ENCODE measurements at places on chromosomes 11 and 22.

DNA sequence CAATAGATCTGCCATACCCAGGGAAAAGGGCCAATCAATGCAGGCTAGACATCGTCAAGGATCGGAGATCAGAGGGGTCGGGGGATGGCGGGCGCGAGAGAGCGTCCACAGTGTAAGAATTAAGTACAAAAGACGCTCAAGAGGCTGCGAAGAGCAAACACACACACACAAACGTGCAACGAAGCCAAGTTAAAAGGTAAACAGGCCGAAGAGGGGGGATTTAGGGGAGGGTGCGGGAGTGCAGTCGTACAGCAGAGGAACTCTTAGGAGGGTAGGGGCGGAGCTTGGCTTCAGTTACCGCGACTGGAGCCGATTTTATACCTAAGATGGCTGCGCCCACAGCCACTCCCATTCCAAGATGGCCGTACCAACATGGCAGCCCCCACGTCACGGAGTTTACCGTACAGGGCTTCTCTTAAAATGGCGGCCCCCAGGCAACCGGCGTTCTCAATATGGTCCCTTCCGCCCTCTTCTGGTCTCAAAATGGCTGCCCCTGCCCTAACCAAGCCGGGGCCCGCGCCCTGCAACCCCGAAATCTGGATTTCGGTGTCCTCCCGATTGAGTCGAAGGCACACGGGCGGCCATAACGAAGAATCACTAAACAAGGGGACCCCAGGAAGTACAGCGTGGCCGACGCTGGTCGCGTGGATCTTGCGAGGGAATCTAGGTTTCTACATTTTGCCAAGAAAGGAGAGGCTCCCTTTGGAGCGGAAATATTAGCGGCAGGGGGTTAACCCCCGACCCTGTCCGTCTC is 1.9 kb downstream of the GNG3 start:
- DNase-seq, result peak; percentile 84

DNA sequence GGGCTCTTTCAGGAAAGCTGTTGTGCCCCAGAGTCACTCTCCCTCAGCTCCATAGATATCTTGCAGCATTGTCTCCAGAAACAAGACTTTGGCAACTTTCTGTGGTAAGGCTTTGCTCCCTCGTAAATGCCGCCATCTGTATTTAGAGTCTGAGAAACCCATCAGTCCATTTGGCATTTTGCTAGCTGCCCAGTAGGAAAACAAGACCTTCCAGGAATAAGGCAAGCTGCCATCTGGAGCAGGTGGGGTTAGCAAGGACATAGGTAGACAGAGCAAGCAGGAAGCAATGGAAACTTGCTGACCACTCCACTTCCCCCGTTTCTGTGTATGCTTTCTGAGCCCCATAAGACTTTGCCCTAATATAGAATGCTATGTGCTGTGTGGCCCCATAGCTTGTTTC is 131.9 kb downstream of the SPATA19 start:
- no peak for DNase-seq

DNA sequence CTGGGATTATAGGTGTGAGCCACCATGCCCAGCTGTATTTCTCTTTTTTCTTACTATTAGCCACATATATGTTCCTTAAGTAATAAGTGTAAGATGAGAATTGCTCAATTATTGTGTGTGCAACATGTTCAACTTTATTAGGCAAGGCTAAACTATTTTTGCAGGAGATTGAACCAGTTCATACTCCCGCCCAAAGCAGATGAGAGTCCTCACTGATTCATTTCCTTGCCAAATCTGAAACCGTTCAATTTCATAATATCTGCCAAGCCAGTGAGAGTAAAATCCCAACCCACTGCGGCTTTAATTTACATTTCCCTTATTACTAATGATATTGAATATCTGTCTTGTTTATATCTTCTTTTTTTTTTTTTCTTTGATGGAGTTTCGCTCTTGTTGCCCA is 48.4 kb downstream of the KCNJ4 start:
- DNase-seq, result no peak

DNA sequence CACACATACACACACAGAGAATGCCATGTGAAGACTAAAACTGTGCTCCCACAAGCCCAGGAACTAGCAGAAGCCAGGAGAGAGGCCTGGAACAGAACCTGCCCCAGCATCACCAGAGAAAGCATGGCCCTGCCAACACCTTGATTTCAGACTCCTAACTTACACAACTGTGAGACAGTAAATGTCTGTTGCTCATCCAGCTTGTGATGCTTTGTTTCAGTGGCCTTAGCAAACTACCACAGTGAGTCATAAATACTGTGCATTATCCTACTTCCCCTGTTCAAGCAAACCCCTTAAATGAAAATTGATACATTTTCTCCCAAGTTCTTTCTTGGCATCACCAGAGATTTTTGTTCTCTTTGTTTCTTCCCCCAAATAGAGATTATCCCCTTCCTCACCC is 1539.4 kb upstream of the TENM4 start:
- DNase-seq, result no peak

DNA sequence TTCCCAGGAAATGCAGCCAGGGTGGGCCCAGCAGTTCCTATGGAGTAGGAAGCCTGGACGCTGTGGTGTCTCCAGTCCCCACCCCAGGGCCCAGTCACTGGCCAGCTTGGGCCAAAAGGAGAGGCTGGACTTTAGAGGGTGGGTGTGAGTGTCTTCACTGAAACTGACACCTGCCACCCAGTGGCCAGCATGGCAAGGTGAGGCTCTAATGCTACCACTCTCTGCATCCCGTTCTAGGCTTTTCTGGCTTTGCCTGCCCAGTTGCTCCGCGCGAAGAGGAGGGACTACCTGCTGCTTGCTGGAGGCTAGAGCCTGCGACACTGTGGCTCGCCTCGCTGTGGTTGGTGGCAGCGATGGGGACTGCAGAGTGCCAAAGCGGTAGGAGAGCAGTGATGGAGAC is 35.4 kb downstream of the C22orf42 start:
- no peak for DNase-seq

- DNase-seq, result no peak
These were observed 1.1 kb upstream of the NECTIN1 start for GRCh38 chr11:119729951-119730613.

GRCh38 chr11:70020336-70021214 is 57.5 kb upstream of the ANO1 start:
- no peak for DNase-seq

GRCh38 chr11:3105791-3106735 is 48.8 kb upstream of the CARS1 start:
- no peak for DNase-seq

DNA sequence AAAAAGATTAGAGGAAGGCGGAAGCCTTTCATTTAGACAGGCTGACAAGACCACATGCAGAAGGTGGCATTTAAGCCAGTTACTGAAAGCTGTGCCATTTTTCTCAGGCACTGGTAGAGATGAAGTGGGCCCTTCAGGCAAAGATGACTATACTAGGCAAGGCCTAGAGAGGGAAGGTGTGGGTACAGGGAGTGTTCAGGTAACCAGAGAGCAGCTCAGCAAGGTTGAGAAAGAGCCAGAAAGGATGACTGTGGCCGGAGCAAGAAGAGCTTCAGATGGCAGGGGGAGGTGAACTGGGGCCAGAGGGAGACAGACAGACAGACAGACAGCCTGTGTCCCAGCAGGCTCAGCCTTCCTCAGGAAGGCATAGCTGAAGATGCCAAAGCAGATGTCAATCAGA is 88.1 kb upstream of the NARS2 start:
- DNase-seq, result no peak

DNA sequence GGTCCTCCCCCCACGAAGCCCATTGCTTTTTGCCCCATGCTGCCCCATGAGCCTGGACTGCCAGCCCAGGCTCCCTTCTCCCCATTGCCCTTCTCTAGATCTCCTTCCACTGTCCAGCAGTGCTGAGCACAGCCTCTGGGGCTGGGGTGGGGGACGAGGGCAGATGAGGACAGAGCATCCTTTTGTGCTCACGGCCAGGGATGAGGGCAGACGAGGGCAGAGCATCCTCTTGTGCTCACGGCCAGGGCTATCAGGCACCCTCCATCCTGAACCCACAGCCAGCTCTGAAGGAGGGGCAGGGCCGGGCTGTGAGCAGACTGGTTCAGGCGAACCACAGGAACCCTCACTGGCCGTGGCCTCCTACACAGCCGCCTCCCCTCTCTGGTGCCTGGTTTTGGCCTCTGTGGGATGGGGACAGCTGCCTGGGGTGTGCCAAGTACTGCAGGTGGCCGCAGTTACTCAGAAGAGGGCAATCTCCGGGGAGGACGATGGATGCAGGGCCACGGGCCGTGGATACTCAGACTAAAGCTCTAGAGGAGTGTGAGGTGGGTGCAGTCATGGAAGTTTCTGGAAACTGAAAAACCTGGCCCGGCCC is 1258.8 kb downstream of the BRD1 start:
- no peak for DNase-seq

- no peak for DNase-seq
These were observed 2.4 kb downstream of the ZC3H12C start for GRCh38 chr11:110095554-110095953.

GRCh38 chr22:36725366-36726006 is 21.9 kb upstream of the CACNG2 start:
- DNase-seq, result no peak

GRCh38 chr22:25697181-25697664 is 44.8 kb upstream of the MYO18B start:
- no peak for DNase-seq

GRCh38 chr22:25404556-25404927 is 159.9 kb upstream of the GRK3 start:
- DNase-seq, result no peak

DNA sequence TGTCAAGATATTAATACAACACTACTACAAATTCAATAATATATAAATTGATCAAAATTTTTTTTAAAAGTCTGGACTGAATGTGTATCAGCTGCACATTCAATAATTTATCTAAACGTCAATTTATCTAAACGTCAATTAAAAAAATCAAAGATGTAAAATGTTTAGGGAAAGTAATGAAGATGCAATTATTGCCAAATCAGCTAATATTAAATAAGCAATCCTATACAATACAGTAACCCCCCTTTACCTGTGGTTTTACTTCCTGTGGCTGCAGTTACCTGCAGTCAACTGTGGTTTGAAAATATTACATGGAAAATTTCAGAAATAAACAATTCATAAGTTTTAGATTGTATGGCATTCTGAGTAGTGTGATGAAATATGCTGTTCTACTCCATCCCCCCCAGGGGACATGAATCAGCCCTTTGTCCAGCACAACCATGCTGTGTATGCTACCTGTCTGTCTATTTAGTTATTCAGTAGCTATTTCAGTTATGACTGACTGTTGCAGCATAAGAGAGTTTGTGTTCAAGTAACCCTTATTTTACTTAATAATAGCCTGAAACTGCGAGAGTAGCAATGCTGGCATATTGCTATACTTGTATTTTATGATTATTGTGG is 72.2 kb downstream of the CWF19L2 start:
- DNase-seq, result no peak

GRCh38 chr11:73983741-73984538 is 1.3 kb upstream of the UCP2 start:
- DNase-seq, result no peak

- DNase-seq, result no peak
These were observed 37.0 kb downstream of the KREMEN1 start for GRCh38 chr22:29109822-29110221.

GRCh38 chr22:48712558-48713271 is 1115.0 kb downstream of the BRD1 start:
- DNase-seq, result no peak

DNA sequence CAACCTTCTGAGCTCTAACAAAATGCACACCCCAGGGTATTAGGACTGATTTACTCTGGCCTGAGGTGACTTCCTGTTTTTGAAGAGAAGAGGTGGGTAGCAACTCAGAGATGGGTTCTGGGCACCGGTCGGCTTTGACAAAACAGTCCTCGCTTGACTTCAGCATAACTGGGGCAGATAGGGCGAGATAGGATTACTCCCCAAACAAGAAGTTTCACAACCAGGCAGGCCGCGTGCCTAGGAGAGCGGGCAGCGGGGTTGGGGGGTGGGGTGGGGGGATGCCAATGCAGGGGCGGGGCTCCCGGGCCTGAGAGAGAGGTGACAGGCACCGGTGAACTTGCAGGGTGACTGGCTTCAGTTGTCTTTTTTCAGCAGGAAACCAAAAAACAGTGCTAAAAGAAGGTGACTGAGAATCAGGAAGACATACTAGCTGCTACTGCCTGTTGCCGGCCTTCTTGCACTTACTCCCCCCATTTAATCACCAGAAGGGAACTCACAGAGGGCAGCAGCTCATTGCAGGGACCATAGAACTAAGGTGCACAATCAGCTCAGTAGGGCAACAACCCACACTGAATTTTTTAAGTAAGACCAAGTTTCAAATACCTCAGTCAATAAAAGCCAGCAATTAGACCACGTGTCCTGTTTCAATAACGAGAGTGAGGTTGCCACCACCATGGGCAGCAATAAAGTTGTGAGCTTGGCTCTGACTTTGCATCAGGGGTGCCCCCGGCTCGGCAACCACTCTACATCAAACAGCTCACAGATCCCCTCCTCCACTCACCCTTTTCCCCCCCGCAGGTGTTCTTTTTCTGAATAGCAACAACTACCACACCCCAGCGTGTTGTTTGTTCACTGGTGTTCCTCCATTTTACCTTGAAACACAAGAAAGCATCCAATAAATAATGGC is 37.2 kb upstream of the ETS1 start:
- DNase-seq, result no peak
